ENCODE measurements at places on chromosomes 16 and 17.

GRCh38 chr17:61139219-61139618, 260.4 kb upstream of the TBX2 start:
- DNase-seq: no peak

DNA sequence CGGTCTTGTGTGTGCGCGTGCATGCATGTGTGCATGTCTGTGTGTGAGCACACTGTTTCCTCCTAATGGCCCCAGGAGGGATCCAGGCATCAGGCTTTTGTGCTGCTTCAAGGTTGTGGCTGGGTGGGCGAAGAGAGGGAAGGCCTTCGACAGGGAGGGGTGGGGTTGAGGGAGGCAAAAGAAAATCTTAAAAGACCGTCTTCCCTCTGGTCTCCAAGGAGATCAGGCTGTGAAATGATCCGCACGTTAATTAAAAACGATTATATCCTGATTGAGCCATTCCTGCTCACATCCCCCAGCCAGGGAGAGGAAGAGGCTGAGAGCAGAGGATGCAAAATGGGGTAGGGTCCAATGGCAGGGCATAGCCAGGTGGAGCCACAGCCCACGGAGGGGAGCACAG, 46.9 kb downstream of the RAI1 start:
- no peak for DNase-seq

GRCh38 chr17:67831268-67831667, 6.0 kb downstream of the BPTF start:
- DNase-seq: no peak

DNA sequence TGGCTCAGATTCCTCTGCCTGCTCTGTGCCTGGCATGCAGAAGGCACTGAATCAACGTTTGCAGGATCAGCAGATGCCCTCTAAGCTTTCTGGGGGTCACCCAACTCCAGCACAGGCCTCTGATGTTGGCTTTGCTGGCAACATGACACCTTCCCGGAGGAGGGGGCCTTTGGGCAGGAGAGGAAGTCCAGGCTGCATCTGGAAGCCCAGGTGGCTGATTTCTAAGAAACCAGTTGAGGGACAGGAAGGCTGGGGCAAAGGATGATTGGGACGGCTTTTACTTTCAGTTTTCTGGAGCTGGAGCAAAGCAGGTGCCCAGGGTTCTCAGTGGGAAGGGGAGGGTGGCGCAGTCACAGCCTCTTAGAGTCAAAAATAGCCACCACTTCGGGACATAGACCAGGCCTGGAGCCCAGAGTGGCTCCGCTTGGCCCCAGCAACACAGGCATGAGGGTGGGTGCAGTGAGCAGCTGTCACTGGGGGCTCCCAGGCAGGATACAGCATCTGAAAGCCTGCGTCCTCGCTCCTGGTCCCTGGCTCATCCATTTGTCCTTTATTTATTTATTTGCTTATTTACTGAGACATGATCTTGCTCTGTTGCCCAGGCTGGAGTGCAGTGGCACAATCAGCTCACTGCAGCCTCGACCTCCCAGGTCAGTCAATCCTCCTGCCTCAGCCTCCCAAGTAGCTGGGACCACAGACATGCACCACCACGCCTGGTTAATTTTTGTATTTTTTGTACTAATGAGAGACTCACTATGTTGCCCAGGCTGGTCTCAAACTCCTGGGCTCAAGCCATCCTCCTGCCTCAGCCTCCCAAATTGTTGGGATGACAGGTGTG, 15.1 kb downstream of the SOCS1 start:
- DNase-seq: no peak

DNA sequence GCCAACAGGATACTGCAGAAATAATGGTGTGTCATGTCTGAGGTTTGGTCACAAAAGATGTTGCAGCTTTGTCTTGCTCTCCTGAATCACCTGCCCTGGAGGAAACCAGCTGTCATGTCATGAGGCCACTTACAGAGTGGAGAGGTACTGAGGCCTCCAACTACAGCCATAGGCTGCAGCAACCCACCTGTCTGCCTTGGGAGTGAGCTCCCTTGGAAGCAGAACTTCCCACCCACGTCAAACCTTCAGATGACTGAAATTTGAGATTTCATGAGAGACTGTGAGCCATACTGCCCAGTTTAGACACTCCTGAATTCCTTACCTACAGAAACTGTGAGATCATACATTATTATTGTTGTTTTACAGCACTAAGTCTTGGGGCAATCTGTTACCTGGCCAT, 475.9 kb downstream of the HS3ST3B1 start:
- DNase-seq: no peak
